Astrocyte of the spinal cord (primary cell): ENCODE measurements at places on chromosomes 4 and X.
A peak's percentile ranks its signal among the peaks of the same experiment; 100 is the strongest.

DNA sequence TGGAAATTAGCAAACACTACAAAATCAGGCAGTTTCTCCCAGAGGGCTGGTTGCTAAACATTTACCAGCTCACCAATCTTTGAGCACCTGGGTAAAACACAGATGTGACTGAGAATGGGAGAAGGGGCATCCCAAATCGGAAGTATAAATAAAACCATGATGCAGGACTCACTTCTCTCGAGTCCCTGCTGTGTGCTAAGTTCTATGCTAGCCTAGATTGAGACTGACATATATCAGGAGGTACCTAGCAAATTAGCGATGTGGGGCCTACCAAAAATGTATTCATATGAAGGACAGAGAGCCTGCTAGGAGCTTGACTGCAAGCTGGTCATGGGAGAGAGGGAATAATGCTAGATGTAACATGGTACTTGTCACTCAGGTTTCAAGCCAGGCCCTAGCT is 171.9 kb upstream of the PGRMC2 start:
- DNase-seq, result no peak

DNA sequence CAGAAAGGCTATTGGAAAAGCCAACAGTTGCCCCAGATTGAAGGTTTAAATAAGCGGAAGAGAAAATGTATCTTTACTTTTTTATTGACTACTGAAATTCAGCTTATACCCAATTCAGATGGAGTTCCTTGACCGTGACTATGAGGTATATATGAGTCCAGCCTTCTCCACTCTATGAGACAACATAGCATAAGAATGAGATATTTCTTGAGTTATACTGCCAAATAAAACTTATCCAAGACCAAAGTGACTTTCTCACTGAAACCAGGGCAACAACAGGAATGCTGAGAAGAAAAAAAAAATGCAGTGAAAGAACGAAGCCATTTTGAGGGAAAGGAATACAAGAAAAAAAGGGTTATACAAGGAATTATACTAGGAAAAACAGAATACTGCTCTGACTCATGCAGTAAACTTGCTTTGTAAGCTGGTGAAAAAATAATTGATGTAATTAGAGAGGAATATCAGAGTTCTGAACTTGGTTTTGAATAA is 16.3 kb upstream of the PDK3 start:
- DNase-seq, result peak; percentile 1

DNA sequence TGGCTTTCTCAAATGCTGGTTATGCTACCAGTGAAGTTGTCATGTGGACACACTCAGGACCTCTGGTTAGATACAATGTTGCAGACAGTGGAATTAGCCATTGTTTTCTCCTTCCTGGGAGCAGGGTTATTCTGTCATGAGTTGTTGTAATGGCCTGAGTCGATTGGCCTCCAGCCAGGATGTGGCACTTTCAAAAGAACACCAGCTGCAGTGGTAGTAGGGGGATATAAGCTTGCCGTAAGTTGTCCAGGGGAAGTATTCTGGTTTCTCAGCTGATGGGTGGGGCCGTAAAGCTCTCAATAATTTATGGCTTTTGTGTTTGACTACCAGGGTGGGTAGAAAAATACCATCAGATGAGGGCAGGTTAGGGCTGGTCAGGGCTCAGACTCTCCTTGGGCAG is 697.5 kb upstream of the GNPDA2 start:
- no peak for DNase-seq

DNA sequence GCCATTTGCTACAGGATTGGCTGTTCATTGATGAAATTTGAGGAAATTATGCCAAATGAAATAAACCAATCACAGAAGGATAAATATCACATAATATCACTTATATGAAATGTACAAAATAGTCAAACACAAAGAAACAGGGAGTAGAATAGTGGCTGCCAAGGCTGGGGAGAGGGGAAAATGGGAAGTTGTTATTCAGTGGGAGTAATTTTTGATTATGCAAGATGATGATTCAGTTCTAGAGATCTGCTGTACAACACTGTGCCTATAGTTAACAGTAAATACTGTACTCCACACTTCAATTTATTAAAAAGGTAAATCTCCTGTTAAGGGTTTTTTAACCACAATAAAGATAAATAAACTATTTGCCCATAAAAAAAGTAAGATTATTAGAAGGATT is 101.1 kb downstream of the TMA16 start:
- no peak for DNase-seq

DNA sequence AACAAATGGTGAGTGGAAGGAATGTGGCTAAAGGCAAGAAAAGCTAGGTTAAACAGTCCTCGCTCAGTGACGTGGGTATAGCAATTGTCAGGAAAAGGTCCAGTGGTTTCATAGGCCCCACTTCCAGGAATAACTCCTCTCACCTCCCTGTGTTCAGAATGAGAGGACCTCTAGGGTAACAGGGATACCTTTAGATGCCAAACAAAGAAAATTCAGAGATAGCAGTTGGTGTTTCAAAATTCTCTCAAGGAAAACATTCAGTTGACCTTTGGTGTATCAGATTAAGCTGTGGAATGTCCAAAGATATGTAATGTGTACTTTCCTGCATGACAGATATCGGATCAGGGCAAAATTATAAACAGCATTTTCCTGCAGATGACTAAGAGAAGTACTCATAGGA is 155.9 kb downstream of the ARHGAP6 start:
- DNase-seq, result peak; percentile 21

- no peak for DNase-seq
These were observed 66.9 kb downstream of the TAB3 start for GRCh38 chrX:30822068-30822681.

DNA sequence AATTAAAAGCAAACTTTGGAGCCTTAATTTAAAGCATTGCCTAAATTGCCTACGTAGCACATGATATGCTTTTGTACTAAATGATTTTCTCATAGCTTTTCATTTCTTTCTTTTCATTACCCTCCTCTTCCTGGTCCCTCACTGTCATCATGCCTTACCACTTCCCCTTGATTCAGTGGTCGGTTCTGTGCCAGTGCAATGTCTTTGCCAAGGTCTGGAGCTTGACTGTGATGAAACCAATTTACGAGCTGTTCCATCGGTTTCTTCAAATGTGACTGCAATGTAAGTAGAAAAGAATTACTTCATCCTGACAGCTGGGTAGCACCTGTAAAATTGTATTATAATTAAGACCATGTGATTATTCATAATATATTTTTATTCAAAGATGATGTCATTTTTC is 72.5 kb downstream of the C4orf46 start:
- no peak for DNase-seq

DNA sequence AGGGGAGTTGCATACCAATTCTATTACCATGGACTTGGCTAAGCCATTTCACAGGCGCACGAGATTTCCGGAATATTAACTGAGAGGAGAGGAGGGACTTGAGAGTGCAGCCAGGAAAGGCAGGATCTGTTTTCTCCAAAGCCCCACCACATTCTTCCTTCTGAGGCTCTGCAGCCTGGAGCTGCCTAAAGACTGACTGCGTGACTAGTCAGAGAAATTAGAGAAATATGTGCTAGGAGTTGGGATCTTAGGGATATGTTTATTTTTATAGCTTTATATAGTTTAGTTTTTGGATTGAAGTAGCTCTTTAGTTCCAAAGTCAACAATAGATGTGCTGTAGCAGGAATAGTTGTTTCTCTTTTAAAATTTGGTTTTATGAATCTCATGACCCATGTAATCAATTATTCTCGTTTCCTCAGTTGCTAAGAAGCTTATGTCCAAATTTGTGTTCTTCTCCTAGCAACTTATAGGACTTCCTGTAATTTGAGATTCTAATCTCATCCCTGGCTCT is 300.1 kb upstream of the DDX53 start:
- DNase-seq, result peak; percentile 59

DNA sequence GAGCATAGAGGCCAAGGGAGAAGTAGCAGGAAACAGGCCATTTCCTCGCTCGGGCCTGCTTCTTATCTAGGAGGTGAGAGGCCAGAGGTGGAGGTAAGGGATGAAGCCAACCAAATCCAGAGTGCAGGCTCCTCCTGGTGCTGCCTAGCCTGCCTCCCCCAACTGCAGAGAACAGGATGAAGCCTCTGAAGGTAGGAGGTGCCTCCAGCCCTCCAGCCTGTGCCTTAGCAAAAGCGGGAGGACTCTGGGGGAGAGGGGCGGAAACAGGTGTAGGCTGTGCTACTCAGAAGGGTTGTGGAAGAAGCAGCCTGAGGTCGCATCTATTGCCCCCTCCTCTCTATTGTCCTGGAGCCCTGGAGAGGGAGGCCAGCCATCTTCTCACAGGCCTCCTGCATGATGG is 2.9 kb upstream of the MTM1 start:
- no peak for DNase-seq

DNA sequence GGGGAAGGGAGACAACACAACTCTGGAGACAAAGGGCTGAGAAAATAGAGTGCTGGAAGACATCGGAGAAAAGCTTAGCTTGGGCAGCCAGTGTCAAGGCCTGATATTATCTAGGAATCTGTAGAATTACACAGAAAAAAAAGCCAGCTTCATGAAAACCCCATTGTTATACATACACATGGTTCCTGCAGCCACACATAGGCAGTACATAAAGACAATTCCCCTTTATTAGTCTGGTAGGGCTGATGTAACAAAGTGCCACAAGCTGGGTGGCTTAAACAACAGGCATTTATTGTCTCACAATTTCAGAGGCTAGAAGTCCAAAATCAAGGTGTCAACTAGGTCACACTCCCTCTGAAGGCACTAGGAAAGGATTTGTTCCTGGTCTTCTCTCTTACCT is 503.5 kb downstream of the MID1IP1 start:
- DNase-seq, result no peak

DNA sequence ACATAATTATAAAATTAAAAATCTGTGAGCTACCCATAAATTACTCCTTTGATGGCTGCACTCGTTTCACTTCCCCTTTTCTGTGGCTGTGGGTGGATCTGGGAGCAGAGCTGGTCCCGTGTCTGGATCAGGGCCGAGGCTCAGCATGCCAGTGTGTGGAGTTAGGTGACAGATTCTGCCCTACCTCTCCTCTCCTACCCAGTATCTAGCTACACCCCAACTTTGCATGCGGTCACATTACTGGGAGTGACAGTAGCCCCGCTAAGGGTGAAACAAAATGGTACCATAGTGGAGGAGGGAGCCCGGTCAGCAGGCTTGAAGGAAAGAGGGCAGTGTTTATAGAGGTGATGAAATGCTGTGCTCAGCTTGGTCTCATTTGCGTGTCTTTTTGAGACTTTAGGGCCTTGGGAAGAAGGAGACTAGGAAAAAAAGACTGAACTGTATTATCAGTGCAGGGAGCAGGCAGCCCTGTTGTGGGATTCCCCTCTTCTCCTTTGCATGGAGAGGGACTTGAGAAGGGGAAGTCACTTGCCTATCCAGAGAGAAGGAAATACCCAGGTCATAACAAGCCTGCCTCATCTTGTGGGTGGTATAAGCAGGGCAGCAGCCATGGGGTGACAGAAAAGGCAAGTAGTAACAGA is 48.4 kb downstream of the ARHGAP10 start:
- DNase-seq, result no peak

DNA sequence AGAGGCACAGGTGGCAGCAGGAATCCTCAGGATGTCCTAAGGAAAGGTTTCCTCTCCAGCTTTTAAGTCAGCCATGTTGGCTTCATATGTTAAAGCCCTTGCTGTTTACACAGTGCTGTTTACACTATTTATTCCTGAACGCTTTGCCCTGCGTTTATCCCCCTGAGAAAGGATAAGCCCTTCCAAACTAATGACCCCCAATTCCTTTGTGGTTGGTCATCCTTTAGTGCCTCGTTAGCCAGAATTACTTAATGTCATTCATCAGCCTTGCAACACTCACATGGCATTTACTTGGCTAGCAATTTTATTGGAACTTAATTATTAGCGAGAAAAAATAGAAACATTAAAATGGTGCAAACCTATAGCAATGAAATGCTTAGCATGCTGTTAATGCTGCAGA is 23.8 kb downstream of the VCX2 start:
- no peak for DNase-seq

- no peak for DNase-seq
These were observed 441.9 kb downstream of the TLL1 start for GRCh38 chr4:166314902-166315301.

DNA sequence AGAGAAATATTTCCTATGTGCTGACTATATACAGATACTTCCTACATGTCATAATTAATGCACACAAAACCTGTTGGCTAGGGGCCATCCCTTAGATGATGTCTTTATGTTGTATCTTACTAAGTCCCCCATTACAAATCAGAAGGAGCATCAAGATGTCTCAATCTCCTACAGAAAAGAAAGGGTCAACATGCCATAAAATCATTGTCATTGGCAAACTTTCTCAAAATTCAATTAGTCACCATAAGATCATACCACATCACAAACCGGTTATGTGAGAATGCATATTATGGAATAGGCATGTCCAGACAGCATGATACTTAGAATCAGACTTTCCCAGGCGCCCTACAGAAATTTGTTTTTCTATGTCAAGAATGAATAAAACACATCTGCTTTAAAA is 175.2 kb upstream of the TET2 start:
- DNase-seq, result no peak

- no peak for DNase-seq
These were observed 154.5 kb upstream of the ANK2 start for GRCh38 chr4:112894951-112895350.

DNA sequence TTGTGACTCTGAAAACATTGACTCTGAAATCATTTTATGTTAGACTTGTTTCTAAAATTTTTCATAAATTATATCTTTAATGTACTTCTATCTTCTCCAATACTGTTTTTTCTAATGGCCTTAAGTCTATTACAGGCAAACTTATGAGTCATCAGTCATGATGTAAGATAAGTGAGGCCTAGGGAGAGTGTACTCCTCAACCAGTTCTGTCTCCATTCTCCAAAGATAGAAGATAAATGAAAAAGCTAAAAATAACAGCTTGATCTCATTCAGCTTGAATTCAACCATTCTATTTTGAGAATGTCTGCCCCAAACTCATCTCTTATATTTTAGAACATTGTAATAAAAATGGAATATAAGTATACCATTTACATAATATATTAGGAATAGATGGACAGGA is 34.5 kb downstream of the STBD1 start:
- DNase-seq, result peak; percentile 63

- DNase-seq, result no peak
These were observed 45.3 kb upstream of the BDH2 start for GRCh38 chr4:103144926-103145325.

GRCh38 chrX:135112096-135112729 is 8.1 kb downstream of the ETDB start:
- peak; percentile 22 for DNase-seq

DNA sequence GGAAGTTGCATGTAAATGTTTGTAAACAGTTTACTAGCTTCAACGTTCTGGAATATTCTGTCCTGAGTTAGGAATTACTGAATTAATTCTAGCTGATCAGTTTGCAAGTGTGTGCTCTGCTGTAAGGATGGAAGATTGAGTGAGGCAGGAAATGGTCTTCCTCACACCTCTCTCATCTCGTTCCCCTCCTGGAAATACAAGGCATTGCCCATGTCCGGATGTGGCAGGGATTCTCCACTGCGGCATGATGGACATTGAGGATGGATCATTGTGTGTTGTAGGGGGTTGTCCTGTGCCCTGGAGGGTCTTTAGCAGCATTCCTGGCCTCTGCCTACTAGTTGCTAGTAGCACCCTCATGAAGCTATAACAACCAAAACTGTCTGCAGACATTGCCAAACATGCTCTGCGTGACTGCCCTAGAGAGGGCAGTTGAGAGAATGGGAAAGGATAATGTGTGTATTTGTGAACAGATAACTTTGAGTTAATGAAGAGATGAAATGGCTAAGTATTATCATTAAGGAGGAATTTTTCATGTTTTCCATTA is 12.6 kb downstream of the CA5B start:
- DNase-seq, result peak; percentile 20

- DNase-seq, result no peak
These were observed 65.4 kb downstream of the ANKRD17 start for GRCh38 chr4:73193155-73193554.

- peak; percentile 8 for DNase-seq
These were observed 756 bp upstream of the ADAMTS3 start for GRCh38 chr4:72569719-72570235.

- no peak for DNase-seq
These were observed 114.1 kb downstream of the TLL1 start for GRCh38 chr4:165986956-165987698.
